ENCODE measurements at places on chromosomes 11 and 22. TPM values are rescaled to one million over a fixed set of nuclear protein-coding genes. Genes with fewer than 3 reads are reported as not detected.

- DNase-seq = no peak
Measured at GRCh38 chr11:114317787-114318137, 21.6 kb downstream of the NNMT start.

GRCh38 chr22:49322861-49323622, 504.6 kb downstream of the BRD1 start:
- DNase-seq = no peak

- DNase-seq = no peak
Measured at GRCh38 chr11:15216678-15217077, 102.0 kb downstream of the INSC start.

DNA sequence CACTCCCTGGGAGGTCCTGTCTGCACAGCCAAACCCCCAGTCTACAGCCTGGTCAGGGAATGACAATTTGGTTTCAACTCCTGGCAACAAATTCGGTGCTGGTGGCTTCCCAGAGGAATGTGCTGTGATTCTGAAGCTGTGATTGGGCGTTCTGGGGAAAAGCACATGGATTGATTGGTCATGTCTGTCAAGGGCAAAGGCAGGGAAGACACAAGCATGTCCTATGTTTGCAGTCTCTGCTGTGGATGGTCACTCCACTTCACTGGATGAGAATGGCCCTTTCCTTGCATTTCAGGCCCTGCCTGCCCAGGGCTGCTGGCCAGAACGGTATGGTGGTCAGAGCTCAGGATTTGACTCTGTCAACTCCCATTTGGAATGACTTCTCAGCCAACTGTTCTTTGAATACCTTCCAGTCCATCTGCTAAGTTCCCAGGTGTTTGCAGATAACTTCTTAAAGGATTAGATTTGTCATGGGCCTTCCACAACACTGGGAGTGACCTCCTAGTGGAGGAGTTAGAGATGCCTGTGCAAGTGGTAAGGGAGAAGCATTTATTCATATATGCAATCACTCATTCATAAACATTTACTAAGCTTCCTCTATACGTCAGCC, 42.7 kb downstream of the SGSM1 start:
- DNase-seq = no peak

The PNPLA3 gene
- 6.2 TPM for total RNA-seq

Data from glomerular endothelial cell (primary cell).